ENCODE measurements at places on chromosomes 6 and 20. TPM values are rescaled to one million over a fixed set of nuclear protein-coding genes. Genes with fewer than 3 reads are reported as not detected.

The MOCS1 gene
- polyA plus RNA-seq = 9.2 TPM

GRCh38 chr6:30002871-30003270 lies 58.2 kb upstream of the POLR1H start:
- no peak for DNase-seq

The RBM24 gene
- polyA plus RNA-seq = 348 TPM

DNA sequence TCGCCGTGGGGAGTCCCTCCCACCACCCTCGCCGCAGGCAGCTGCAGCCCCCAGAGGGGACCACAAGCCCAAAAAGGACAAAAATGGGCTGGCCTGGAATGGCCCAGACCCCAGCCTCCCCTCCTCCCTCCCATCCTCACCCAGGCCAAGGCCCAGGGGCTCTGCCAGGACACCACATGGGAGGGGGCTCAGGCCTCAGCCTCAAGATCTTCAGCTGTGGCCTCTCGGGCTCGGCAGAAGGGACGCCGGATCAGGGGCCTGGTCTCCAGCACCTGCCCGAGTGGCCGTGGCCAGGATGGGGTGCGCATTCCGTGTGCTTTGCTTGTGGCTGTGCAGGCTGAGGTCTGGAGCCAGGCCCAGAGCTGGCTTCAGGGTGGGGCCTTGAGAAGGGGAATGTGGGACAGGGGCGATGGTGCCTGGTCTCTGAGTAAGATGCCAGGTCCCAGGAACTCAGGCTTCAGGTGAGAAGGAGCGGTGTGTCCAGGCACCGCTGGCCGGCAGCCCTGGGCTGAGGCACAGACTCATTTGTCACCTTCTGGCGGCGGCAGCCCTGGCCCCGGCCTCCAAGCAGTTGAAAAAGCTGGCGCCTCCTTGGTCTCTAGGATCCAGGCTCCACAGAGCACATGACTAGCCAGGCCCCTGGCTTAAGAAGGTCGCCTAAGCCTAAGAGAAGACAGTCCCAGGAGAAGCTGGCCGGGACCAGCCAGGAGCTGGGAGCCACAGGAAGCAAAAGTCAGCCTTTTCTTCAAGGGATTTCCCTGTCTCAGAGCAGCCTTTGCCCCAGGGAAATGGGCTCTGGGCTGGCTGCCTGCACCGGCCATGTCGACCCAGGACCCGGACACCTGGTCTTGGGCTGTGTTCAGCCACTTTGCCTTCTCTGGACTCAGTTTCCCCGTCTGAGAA lies 35.2 kb upstream of the MRGBP start:
- DNase-seq = no peak

DNA sequence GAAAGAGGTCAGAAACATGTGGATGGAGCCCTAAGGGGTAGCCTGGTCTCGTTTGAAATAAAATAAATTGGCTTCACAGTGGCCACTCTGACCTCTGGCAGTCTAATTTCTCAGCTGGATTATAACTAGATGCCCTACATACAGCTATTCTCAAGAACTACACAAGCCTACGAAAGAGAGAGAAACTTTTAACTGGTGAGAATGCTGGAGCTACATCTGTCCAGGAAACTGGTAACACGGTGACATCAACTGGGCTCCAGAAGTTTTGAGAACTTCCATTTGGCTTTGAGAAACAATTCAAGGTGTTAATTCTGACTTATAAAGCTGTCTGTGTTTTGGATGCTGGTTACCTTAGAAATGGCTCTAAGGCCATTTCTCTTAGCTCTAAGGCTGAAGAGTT lies 187.3 kb upstream of the TENT5A start:
- no peak for DNase-seq

DNA sequence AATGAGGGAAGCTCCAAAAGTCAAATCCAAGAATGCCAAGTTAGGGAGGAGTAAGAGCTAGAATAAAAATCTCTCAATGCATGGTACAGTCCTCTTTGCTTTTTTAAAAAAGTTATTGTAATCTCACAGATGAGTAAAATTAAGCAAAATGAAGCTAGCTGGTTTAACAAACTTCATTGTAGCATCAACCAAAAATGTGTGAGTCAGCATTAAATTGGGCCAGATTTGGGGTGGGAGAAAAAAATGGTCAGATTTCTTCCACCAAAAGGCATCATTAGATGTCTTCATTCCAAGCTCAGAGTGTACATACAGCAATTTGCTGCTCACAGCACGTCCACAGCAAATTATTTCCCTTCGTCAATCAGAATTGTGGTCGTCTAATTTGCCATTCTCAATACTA lies 441.5 kb upstream of the FLRT3 start:
- no peak for DNase-seq

GRCh38 chr6:158411998-158412397 lies 99.7 kb downstream of the TULP4 start:
- DNase-seq = no peak

DNA sequence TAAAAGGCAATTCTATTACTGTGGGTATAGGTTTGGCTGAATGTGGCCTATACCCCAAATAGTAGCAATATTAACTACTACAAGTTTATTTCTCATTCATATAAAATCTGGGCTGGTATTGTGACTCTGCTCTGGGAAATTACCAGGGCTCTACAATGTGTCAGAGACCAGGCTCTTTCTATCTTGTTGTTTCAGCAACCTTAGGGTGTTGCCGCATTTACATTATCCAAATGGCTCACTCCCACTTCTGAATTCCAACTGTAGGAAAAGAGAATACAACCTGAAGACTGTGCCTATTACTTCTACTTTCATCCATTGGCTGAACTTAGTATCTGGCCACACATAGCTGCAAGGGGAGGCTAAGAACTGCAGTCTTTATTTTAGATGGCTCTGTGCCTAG lies 106.7 kb upstream of the CENPW start:
- no peak for DNase-seq
